Body of pancreas (tissue), 4 donors: ENCODE measurements at places on chromosomes 4 and X.

DNA sequence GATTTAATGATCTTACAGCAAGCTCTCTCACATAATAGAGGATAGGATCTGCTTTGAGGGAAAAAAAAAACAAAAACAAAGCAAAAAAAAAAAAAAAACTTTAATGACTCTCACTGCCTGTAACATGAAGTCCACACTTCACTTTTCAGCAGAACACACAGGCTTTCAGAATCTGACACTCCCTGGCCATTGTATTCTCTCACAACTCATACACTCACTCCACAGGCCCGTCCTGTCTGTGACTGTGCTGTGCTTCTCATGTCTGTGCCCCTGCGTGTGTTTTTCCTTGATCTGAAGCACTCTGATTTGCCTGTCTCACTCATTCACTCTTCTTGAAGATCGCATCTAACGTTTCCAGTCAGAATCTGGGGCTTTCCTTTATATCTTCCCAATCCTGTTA lies 460.8 kb downstream of the TMA16 start:
- DNase-seq, result no peak

DNA sequence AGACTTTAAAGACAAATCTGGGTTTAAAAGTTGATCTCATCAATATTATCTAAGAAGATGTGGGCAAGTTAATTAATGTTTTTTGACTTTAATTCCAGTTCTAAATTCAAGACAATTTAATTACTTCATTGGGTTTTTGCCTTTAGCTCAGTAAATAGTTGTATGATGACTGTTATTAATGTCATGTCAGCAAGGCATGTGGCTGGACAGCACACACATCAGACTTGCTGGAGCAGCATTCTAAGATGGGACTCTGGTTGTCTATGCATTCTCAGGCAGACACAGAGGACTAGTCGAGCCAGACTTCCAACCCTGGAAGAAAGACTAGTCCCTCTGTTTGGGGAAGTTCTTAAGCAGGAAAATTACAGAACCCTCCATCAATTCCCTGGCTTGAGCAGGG lies 180.7 kb upstream of the GK2 start:
- DNase-seq, result no peak

- DNase-seq, result no peak
These were observed 70.8 kb upstream of the EPGN start for GRCh38 chr4:74237425-74237966.

- DNase-seq, result no peak
These were observed 38.2 kb downstream of the CHST7 start for GRCh38 chrX:46611658-46612362.
